ENCODE measurements at places on chromosomes 1 and 21.

- no peak for DNase-seq
These were observed 56.0 kb upstream of the ADARB1 start for GRCh38 chr21:45018131-45019075.

- peak; percentile 93 for DNase-seq
These were observed 101.7 kb downstream of the NEK7 start for GRCh38 chr1:198258491-198258890.

DNA sequence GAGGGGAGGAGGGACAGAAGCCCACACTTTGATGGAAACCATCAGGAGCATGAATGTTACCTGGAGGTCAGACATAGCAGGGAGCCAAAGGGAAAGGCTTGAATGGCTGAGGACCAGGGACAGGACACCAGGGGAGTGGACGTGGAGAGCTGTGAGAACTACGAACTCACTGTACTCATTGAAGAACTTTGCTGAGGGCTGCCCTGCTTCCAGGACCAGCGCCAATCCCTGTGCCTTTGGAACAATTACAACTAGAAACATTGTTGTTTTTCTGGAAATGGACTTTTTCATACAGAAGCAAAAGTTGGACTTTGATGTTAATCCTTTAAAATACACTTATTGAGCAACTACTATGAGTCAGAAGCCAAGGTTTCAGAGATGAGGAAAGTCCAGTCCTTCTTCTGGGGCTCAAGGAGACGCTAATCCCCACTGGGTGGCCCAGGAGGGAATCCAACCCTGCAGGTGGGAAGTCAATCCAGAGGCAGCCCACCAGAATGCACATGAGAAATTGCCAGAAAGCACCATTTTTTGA lies 12.9 kb downstream of the TSPAN2 start:
- no peak for DNase-seq

- DNase-seq: no peak
These were observed 91.5 kb downstream of the SELENOF start for GRCh38 chr1:86822459-86822858.

GRCh38 chr1:23370709-23371584 lies 1.3 kb upstream of the ZNF436 start:
- peak; percentile 36 for DNase-seq

DNA sequence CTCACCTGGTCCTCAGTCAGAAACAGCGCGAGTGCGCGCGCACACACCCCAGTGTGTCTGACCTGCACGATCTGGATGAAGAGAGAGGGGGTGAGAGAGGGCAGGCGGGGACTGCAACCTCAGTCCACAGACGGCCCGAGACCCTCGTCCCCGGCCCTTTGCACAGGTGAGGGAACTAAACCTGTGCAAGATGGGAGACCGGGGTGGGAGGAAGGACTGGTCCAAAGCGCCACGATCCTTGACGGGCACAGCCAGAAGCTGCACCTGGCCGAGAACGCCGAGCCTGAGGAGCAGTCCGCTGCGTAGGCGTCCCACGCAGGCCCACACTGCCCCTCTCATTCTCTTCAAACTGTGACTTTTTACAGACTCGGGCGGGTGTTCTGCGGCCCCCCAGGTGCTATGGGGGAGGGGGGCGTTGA lies 519 bp upstream of the IQCC start:
- no peak for DNase-seq

GRCh38 chr1:107794571-107794970 lies 170.4 kb downstream of the VAV3 start:
- no peak for DNase-seq

GRCh38 chr1:86914998-86915736 lies 732 bp downstream of the HS2ST1 start:
- DNase-seq: peak; percentile 43

- peak; percentile 14 for DNase-seq
These were observed 11.4 kb upstream of the SLC2A5 start for GRCh38 chr1:9080705-9081291.

DNA sequence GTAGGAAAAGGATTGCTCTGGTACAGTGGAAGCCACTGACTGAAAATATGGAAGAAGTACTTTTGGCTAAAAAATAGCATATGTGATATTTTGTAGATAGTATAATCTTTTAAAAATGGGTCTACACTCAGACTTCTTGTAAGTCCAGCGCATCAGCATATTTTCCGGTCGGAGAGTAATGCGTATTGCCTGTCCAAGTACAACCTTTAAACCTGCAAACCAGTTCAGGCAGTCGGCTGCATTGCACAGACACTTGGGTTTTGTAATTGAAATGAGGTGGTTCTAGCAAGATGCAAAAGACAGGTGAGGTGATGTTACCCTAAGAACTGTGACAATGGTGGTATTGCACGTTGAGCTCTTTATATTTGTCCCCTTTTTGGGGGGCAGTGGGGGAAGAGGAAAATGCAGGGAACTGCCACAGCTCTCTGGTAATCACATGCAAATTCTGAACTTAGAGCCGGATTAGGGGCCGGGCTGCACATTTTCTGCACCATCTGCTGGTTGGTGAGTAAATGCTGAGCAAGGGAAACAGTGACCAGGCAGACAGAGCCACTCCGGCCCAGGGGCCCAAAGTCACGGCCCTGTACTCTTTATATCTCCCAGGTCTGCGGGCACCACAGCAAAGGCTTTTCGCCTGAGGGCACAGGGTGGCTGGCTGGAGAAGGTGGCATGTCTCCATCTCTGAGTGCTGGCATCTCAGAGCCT lies 2.3 kb downstream of the GPR137B start:
- DNase-seq: no peak

- DNase-seq: peak; percentile 31
These were observed 57.2 kb downstream of the EDN2 start for GRCh38 chr1:41427122-41427913.

Measured in fibroblast of skin of right biceps (primary cell).